Activated gamma-delta T cell (primary cell): ENCODE measurements at places on chromosomes 12 and 14.

DNA sequence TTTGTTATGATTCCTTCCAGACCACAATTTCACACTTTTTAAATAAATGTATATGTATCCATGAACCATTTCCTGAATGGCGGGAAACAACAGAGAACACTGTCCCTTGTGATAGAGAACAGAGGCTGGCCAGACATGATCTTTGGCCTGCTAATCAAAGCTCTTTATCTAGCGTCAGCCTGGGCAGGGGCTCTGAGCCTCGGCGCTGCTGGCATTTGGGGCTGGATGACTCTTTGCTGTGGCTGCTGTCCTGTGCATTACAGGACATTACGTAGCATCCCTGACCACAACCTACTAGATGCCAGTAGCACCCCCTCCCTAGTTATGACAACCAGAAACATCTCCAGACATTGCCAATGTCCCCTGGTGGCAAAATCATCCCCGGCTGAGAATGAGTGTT is 77.7 kb downstream of the DNAH10 start:
- DNase-seq, result no peak

DNA sequence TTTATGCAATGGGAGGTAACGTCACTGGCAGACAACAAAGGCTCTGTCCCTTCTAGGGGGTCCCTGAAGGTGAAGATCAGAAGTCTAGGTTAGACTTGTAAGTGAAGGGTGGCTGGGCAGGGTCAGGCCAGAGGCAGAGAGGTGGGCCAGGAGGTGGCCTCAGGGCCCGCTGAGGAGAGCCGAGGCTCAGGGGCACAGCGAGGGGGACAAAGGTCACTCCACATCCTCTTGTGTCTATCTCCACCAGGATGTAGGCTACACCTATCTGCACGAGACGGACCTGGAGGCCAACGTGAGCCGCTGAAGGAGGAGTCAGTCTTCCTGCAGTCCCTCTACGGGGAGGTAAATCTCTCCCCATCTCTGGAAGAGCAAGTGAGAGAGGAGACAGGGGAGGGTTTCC is 20.3 kb downstream of the KRT85 start:
- DNase-seq, result no peak

- no peak for DNase-seq
These were observed 36.3 kb upstream of the HECTD1 start for GRCh38 chr14:31243860-31244259.

GRCh38 chr12:70045036-70045435 is 198.2 kb upstream of the CNOT2 start:
- no peak for DNase-seq

DNA sequence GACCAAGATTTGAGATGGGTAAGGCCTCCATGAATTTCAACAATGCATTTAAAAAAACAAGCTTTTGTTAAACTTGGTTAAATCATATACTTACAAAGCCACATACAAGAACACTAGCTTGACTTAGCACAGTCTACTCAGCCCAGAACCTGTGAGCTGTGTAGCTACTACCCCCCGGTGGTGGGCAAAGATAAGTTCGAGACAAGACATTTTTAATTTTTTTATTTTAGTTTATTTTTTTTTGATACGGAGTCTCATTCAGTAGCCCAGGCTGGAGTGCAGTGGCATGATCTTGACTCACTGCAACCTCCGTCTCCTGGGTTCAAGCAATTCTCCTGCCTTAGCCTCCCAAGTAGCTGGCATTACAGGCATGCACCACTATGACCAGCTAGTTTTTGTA is 3.7 kb upstream of the NECAP1 start:
- DNase-seq, result no peak

GRCh38 chr12:117152793-117153775 is 37.2 kb downstream of the FBXO21 start:
- DNase-seq, result no peak

- DNase-seq, result no peak
These were observed 22.2 kb downstream of the UBE2N start for GRCh38 chr12:93419388-93420034.

DNA sequence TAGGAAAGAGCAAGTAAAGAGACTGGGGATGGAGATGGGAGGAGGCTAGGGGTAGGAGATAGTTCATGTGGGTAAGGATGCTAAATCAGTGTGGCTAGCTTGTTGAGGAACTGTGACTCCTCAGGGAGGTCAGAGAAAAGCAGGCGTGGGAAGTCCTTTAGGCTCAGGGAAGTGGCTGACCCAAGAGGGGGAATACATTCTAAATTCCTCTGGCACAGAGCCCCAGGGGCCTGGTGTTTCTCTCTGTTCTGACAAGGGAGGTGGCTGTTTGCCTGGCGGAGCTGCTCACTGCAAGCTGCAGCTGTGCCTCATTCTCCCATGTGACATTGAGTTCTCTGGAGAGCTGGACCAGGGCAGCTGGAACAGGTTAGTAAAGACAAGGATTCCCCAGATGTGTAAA is 152.2 kb upstream of the SLC38A2 start:
- no peak for DNase-seq

DNA sequence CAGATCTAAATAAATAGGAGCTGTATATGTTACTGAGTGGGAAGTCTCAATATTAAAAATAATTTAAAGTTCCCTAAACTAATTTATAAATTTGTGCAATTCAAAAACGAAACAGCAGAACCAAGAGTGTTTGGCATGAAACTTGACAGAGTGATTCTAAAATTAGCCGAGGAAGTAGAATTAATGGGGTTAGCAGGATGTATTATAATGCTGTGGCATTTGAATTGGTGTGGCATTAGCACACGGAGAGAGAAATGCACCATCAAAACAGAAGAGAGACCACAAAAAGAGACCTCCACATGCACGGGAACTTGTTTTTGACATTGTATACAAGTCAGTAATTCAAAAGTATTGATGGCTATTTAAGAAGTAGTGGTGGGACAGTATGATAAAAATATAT is 366.0 kb upstream of the RGS6 start:
- DNase-seq, result no peak

GRCh38 chr12:104263580-104264358 is 39.8 kb upstream of the EID3 start:
- no peak for DNase-seq

DNA sequence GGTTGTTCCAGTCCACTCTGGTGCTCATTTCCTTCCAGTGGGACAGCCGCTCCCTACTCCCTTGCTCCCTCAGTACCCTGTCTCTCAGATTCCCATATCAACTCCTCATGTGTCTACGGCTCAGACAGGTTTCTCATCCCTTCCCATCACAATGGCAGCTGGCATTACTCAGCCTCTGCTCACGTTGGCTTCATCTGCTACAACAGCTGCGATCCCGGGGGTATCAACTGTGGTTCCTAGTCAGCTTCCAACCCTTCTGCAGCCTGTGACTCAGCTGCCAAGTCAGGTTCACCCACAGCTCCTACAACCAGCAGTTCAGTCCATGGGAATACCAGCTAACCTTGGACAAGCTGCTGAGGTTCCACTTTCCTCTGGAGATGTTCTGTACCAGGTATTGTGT is 69.9 kb downstream of the RAD52 start:
- DNase-seq, result no peak

GRCh38 chr12:12224240-12224940 is 42.5 kb downstream of the LRP6 start:
- DNase-seq, result no peak

DNA sequence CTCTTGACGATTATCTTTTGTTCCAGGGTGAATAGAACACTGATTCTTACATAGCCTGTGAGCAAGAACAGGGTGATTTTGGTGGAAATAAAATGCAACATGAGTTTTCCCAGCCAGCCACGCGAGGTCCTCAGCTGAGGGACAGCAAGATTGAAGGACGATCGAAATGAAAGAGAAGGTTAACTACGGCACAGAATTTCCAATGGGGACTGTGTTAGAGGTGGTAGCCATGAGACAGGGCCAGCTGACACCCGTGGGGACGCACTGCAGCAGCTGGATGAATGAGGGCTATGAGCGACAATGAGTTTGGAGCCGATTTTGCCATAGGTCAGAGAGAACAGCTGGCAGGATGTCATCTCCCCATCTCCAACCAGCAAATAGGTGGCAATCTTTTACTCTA is 243.4 kb upstream of the PELI2 start:
- no peak for DNase-seq

- DNase-seq, result no peak
These were observed 3.7 kb upstream of the METAP2 start for GRCh38 chr12:95470300-95470699.

- no peak for DNase-seq
These were observed 13.0 kb upstream of the TMTC2 start for GRCh38 chr12:82673698-82674097.

GRCh38 chr12:30796313-30796780 is 41.6 kb upstream of the CAPRIN2 start:
- no peak for DNase-seq

DNA sequence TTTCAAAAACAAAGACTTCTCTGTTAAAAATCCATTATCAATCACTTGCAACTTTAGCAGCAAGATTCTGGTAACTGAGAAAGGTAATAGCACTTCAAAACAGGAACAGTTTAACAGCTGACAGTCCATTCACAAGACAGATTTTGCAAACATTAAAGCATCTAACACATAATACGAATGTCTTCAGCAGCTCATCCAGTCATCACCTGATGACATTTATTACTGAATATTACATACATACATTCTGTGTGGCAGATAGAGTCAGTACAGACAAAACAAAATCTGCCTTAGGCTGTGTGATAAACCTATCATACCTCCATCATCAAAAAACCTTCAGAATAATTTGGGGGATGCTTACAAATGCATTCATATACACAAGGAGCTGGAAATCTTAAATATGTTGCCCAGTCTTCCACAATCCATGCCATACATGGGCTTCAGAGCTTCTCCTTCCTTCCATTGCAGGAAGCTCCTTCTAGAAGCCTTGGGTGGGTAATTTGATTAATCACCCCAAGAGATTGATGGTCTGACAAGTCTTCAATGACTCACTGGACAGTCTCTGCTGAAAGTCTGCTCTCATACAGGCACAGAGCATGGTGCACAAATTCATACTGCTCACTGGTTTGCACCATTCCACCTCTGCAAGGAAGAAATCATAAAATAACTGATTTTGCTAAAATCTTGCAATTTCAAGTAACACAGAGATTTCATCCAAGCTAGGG is 1.6 kb upstream of the PTPRB start:
- DNase-seq, result no peak

DNA sequence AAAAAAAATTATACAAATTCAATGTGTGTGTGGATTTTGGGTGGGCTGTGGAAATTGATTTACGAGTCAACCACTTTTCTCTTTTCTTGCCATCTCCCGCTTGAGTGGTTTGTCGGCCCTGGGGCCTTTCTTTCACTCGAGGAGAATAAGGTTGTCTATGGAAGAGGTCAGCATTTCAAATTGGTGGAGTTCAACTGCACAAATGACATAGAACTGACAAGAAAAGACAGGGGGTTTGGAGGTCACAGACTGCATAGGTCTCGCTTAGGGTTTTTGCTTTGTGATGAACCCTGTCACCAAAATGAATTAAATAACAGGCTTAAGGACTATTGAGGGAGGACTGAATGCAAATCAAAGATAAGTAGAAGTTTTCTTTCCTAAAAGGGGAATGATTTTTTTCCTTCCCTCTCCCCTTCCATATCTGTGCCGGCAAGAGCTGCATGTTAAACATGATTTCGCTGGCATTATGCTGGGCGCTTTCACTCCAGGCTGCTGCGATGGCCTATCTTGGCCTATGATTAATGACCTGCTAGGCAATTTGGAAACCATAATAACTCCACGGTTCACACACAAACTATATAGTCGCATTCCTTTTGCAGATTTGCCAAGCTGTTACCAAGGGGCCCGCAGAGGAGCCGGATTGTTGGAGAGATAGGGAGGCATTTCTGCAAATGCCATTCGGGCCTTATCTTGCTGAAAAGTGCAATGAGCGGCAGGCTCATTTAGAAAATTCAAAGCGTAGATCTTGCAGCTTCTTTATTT is 20.7 kb downstream of the ASCL1 start:
- DNase-seq, result no peak

- DNase-seq, result no peak
These were observed 17.8 kb downstream of the E2F7 start for GRCh38 chr12:77047341-77048109.

GRCh38 chr14:23249824-23250223 is 12.1 kb downstream of the RNF212B start:
- no peak for DNase-seq

- no peak for DNase-seq
These were observed 745.8 kb downstream of the SLC6A15 start for GRCh38 chr12:84166812-84167211.

GRCh38 chr14:49194067-49194466 is 392.1 kb downstream of the RPS29 start:
- no peak for DNase-seq

DNA sequence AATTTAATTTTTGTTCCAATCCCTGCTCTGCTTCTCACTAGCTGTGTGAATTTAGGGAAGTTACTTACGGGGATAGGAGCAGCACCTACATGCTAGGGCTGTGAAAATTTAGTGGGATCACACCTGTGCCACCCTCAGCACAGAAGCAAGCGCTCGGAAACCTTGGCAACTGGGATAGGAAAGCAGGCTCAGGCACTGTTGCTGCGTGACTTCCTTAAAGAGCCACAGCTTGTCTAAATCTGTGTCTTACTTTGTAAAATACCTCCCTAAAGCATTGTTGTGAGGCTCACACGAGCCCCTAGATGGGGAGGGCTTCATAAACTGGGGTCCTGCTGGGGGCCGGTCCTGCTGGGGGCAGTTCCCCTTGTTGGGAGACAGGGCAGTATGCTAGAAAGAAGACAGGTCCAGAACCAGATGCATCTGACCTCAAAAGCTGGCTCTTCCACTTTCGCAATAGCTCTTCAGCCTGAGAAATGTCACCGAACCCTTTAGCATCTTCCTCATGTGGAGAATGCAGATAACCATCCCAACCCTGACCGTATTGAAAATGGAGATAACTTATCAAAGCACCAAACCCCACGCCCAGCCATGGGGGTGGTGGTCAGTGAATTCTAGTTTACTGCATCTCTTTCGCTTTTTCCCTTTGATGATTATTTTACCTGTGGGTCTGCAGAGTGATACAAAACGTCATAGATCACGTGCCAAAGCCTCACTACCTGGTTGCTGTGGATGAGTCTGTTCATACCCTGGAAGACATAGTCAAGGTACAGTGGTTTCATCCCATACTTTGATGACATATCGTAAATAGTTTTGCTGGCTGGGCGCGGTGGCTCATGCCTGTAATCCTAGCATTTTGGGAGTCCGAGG is 54.1 kb downstream of the AK7 start:
- DNase-seq, result no peak

DNA sequence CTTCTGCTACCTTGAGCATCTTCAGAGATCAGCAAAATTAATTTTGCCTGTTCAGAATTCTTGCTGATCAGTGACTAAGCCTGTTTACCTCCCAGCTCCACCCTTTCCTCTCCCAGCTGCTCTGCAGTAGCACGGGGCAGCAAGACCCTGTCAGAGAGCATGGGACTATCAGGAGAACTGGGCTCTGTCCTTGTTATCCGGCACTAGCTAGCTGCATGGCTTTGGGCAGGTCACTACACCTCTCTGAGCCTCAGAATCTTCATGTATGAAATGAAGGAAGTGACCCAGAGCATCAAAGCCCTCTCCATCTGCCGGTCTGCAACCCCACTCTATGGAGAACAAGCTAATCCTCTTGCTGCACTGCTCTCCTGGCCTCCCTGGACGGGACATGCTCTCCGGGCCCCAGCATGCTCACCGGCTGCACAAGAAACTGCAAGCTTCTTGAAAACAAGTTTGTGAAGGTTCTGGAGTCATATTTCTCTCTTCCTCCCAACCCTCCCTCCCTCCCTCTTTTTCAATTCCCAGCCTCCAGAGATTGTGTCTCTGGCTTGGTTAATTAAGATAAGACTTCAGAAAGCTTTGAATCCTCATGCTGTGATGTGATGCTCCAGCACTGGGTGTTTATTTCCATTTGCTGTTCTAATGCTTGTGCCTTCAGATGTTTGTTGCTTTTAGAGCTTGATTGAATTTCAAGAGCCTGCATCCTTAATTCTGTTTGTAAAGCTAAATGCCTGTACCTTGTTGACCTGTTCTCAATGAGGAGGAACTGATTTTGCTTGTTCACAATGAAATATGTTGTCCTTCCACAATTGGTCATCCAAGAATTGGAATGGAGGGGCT is 101.1 kb downstream of the CRACR2A start:
- no peak for DNase-seq
